Calu3 (cell line): ENCODE measurements at places on chromosomes 1 and 21. TPM values are rescaled to one million over a fixed set of nuclear protein-coding genes. Genes with fewer than 3 reads are reported as not detected.

GRCh38 chr1:54777011-54777410, 12.7 kb upstream of the PARS2 start:
- H3K4me3 ChIP-seq, result no peak overlapping the region
- DNase-seq, result no peak
- no peaks in the 10 kb centered on the region for H3K4me1 ChIP-seq

GRCh38 chr1:73537400-73537799, 660.6 kb downstream of the LRRIQ3 start:
- H3K27me3 ChIP-seq, result no peaks in the 10 kb centered on the region
- no peaks in the 10 kb centered on the region for H3K4me1 ChIP-seq
- no peak for DNase-seq

DNA sequence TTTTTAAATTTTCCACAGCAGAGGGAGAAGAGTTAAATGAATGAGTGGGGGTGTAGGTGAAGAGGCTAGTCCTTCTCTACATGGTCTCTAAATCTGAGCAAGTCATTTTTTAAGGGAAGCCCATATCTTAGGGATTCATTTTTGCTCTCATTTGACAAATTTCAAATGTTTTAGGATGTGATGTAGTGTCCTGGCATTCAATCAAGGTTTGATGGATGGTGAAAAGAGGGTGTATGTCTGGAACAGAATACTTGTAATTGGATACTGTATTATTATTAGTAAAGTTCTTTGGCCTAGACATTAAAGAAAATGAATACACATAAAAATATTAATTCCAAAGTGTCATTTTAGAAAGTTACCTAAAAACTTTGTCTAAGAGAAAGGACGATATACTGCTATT, 167.8 kb upstream of the PTBP2 start:
- no peaks in the 10 kb centered on the region for H3K4me1 ChIP-seq
- no peak for DNase-seq
- H3K27ac ChIP-seq, result no peak overlapping the region

GRCh38 chr1:156258859-156259258, 11.0 kb upstream of the PAQR6 start:
- no peak for DNase-seq
- no peak overlapping the region for H3K4me3 ChIP-seq
- H3K4me1 ChIP-seq, result no peaks in the 10 kb centered on the region
- no peak overlapping the region for H3K27ac ChIP-seq
- peaks cover 77% of the 10 kb centered on the region for H3K36me3 ChIP-seq

CERS2 gene
- total RNA-seq, result 214 and 226 TPM in 2 replicates

DNA sequence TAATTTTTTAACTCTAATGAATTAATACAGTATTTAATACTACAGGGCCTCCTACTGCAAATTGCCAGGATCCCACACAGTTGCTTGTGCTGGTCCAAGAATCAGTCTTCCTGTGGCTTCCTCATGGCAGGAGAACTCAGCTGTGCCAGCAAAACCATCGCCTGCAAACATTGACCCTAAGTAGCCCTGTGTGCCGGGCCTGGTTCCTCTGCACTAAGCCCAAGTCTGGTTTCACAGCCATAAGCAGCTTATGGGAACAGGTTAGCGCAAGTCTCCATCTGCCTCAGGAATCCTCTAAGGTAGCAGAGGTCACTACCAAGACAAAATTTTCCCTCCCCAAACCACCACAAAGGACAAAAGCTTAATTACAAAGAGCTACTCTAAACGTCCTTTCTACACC, 216.6 kb downstream of the PLA2G4A start:
- H3K4me1 ChIP-seq, result peaks cover 15% of the 10 kb centered on the region
- no peak for DNase-seq
- H3K36me3 ChIP-seq, result no peaks in the 10 kb centered on the region
- H3K4me3 ChIP-seq, result no peak overlapping the region

GBP7 gene
- total RNA-seq, result 0.19 and 0.24 TPM in 2 replicates

OR2AK2 gene
- total RNA-seq, result not detected in 2 replicates

VHLL gene
- total RNA-seq, result 0.81 and 1.5 TPM in 2 replicates

COL8A2 gene
- 0.07 TPM in 1 of 2 replicates, not detected in the other for total RNA-seq

- H3K4me1 ChIP-seq, result no peaks in the 10 kb centered on the region
- H3K27ac ChIP-seq, result no peak overlapping the region
- peaks cover 95% of the 10 kb centered on the region for H3K27me3 ChIP-seq
- H3K36me3 ChIP-seq, result no peaks in the 10 kb centered on the region
- H3K4me3 ChIP-seq, result no peak overlapping the region
These were observed 24.9 kb upstream of the C1QA start for GRCh38 chr1:22611530-22611947.

DNA sequence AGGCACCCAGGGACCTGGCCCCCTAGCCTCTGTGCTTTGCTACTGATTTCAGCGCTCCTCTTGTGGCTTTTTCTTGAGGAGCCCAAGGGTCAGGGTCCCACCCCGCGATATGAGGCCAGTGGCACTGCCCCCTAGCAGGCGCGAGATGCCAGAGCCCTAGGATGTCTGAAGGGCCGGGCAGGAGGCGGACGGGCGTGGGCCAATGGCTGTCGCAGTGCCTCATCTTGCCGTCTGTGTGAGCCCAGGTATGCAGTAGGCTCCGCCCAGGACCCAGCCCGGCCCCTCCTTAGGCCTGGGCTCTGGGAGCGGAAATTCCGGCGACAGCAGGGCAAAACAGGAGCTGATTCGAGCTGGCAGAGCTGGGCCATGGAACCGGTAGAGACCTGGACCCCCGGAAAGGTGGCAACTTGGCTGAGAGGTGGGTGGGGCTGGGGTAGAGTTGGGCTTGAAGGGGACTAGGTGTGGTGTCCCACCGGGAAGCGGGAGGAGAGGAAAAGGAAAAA, at the start of gene CNKSR1:
Gene CNKSR1 (plus strand): TSS at position 310 of the 503 bp plus-strand sequence. CDS start 57 bp downstream, at position 367.
- H3K4me1 ChIP-seq, result peaks cover 11% of the 10 kb centered on the region
- H3K4me3 ChIP-seq, result peak within 1 kb of the TSS; percentile 76
- peak within 1 kb of the TSS; percentile 78 for H3K27ac ChIP-seq
- H3K36me3 ChIP-seq, result peaks cover 19% of the 10 kb centered on the region
- DNase-seq, result peak; percentile 89

- H3K4me3 ChIP-seq, result no peak overlapping the region
- H3K27ac ChIP-seq, result no peak overlapping the region
- no peaks in the 10 kb centered on the region for H3K4me1 ChIP-seq
- H3K27me3 ChIP-seq, result peaks cover 8% of the 10 kb centered on the region
These were observed 383.0 kb upstream of the NFIA start for GRCh38 chr1:60699325-60699724.

DNA sequence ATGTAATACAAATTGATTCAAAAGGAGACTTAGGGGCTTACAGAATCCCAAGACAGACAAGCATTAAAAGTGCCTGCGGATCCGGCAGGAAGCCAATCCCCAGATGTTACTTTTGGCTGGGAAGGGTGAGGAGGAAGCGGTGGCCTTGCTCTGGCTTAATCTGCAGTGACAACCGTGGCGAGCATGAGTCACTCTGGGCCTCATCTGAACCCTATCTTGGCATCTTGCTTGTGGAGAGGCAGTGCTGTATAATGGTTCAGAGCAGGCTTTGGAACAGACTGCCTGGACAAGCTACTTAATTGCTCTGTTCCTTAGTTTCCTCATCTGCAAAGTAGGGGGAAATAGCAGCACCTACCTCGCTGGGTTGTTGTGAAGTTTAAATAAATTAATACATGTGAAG, 74.1 kb downstream of the XCL2 start:
- H3K27ac ChIP-seq, result peak overlapping the region; percentile 15
- no peaks in the 10 kb centered on the region for H3K27me3 ChIP-seq
- H3K36me3 ChIP-seq, result no peaks in the 10 kb centered on the region
- peak; percentile 62 for DNase-seq

DNA sequence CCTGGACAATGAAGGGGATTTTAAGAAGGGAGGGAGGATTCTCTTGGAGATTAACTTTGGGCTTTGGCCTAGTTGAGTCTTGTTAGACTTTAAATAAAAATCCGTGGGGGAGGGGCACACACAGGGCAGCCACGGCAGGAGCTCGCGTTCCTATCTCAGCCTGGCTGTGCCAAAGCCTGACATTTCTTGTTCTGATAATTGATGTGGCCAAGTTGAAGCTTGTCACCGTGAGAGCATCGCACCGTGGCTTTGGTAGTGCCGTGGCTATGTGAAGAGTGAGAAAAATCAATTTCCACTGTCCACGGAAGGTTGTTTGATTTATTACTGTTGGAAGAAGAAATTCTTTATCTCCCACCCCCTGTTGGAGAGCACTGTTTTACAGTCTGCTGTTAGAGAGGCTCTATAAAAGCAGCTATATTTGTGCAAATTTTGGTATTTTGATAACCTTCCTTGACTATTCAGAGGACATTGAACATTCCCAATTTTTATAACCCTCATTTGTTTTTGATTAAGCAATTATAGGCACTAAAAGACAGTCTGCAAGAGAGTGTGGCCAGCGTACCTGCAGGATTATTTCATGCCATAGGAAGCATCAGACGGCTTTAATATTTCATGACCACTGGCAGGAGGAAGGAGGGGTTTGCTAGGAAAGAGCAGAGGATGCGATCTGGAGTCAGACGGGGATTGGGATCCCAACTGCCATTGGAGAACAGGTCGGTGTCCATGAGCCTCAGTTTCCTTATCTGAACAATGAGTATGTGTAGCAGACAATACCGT, 160.7 kb downstream of the KAZN start:
- no peak for DNase-seq
- H3K36me3 ChIP-seq, result no peaks in the 10 kb centered on the region
- no peaks in the 10 kb centered on the region for H3K4me1 ChIP-seq
- H3K4me3 ChIP-seq, result no peak overlapping the region
- H3K27me3 ChIP-seq, result peaks cover 12% of the 10 kb centered on the region

GRCh38 chr1:13706046-13706445, 6.1 kb downstream of the PRDM2 start:
- H3K27me3 ChIP-seq, result no peaks in the 10 kb centered on the region
- H3K27ac ChIP-seq, result no peak overlapping the region
- no peak overlapping the region for H3K4me3 ChIP-seq
- no peaks in the 10 kb centered on the region for H3K4me1 ChIP-seq
- no peak for DNase-seq

GSTM1 gene
- 15.4 TPM in 2 replicates for total RNA-seq

GRCh38 chr1:229815961-229816360, 189.9 kb downstream of the URB2 start:
- H3K4me3 ChIP-seq, result no peak overlapping the region
- H3K36me3 ChIP-seq, result peaks cover 5% of the 10 kb centered on the region
- H3K27ac ChIP-seq, result no peak overlapping the region
- DNase-seq, result no peak
- no peaks in the 10 kb centered on the region for H3K4me1 ChIP-seq

GABRD gene
- 0.81 TPM in 1 of 2 replicates, not detected in the other for total RNA-seq

BARHL2 gene
- not detected in 2 replicates for total RNA-seq

GRCh38 chr21:38139380-38140168, 117.2 kb upstream of the KCNJ15 start:
- DNase-seq, result peak; percentile 1
- no peak overlapping the region for H3K27ac ChIP-seq
- peaks cover 7% of the 10 kb centered on the region for H3K4me1 ChIP-seq
- H3K27me3 ChIP-seq, result peaks cover 35% of the 10 kb centered on the region
- H3K36me3 ChIP-seq, result no peaks in the 10 kb centered on the region

GRCh38 chr1:113552244-113552643, 161.9 kb downstream of the MAGI3 start:
- no peaks in the 10 kb centered on the region for H3K27me3 ChIP-seq
- H3K27ac ChIP-seq, result no peak overlapping the region
- DNase-seq, result no peak

SIPA1L2 gene
- total RNA-seq, result 1.4 and 1.5 TPM in 2 replicates

- H3K36me3 ChIP-seq, result no peaks in the 10 kb centered on the region
- no peak overlapping the region for H3K27ac ChIP-seq
- no peaks in the 10 kb centered on the region for H3K4me1 ChIP-seq
- no peaks in the 10 kb centered on the region for H3K27me3 ChIP-seq
- no peak overlapping the region for H3K4me3 ChIP-seq
These were observed 94.8 kb upstream of the TMPRSS15 start for GRCh38 chr21:18498431-18498830.

LIN28A gene
- total RNA-seq, result not detected in 2 replicates

PIK3R3 gene
- total RNA-seq, result 17.4 and 21.4 TPM in 2 replicates

DNA sequence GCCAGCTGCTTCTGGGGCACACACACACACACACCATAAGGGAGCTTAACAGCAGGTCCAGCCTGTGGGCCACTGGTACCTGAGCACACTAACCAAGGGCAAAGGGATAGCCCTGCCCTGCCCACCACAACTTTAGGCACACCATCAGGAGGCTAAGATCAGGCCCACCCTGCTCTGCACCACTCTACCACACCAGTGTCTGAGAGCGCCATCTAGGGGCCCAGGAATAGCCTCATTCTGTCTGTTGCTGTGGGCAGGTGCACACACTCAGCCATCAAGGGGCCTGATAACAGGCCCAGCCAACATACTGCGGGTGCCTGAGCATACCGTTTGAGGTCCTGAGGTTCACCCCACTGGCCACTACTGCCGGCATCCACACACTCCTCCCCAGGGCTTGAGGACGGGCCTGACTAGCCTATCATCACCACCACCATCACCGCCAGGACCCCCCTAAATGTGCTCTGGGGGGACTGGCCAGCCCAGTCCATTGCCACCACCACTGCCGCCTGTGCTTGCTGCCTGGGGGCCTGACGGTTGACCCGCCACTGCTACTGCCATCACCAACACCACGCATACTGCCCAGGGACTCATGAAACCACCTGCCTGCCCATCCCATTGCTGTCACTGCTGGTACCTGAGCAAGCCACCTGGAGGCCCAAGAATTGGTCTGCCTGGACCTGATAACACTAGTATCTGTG, 31.3 kb downstream of the NSL1 start:
- H3K4me3 ChIP-seq, result no peak overlapping the region
- DNase-seq, result peak; percentile 58
- no peaks in the 10 kb centered on the region for H3K27me3 ChIP-seq
- H3K27ac ChIP-seq, result no peak overlapping the region

DNA sequence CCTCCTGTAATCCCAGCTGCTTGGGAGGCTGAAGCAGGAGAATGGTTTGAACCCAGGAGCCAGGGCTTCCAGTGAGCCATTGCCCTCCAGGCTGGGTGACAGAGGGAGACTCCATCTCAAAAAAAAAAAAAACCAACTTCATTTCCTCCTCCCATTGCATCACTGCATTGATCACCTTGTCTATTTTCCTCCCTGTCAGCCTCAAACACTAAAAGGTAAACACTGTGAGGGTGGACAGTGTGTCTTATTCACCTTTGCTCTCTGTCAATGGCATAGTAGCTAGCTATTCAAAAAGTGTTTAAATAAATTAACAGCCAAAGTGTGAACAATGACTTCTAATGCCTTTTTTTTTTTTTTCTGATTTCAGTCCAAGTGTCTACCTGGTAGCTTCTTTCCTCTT, 13.4 kb upstream of the DESI2 start:
- H3K4me1 ChIP-seq, result no peaks in the 10 kb centered on the region
- no peaks in the 10 kb centered on the region for H3K36me3 ChIP-seq
- peaks cover 33% of the 10 kb centered on the region for H3K27me3 ChIP-seq

- no peaks in the 10 kb centered on the region for H3K4me1 ChIP-seq
- no peaks in the 10 kb centered on the region for H3K36me3 ChIP-seq
- H3K27ac ChIP-seq, result no peak overlapping the region
- no peak for DNase-seq
These were observed 166.9 kb upstream of the PRMT6 start for GRCh38 chr1:106889583-106889982.

GNG12 gene
- total RNA-seq, result 72.2 and 85.6 TPM in 2 replicates
